Mammary epithelial cell (primary cell): ENCODE measurements at places on chromosomes 2 and 18. TPM values are rescaled to one million over a fixed set of nuclear protein-coding genes. Genes with fewer than 3 reads are reported as not detected.

The CD207 gene
- not detected in 2 replicates for total RNA-seq

The NAT8 gene
- total RNA-seq = not detected in 2 replicates

The DES gene
- total RNA-seq = 0.33 TPM

The SLC9A2 gene
- 0.52 and 0.53 TPM in 2 replicates for total RNA-seq

The VWA3B gene
- not detected for total RNA-seq

The TDRD15 gene
- not detected in 2 replicates for total RNA-seq

The DPP4 gene
- 7.8 TPM for total RNA-seq

The IL36A gene
- total RNA-seq = not detected in 2 replicates

The TEX44 gene
- not detected for total RNA-seq

The TBR1 gene
- under 0.01 TPM for total RNA-seq

The RAD51AP2 gene
- 0.17 TPM for total RNA-seq

The TUBA4B gene
- total RNA-seq = not detected in 2 replicates

The ALKAL2 gene
- total RNA-seq = not detected

The CTAGE1 gene
- not detected in 2 replicates for total RNA-seq
